Esophagus squamous epithelium (tissue), 5 donors: ENCODE measurements at places on chromosomes 7 and 10.

DNA sequence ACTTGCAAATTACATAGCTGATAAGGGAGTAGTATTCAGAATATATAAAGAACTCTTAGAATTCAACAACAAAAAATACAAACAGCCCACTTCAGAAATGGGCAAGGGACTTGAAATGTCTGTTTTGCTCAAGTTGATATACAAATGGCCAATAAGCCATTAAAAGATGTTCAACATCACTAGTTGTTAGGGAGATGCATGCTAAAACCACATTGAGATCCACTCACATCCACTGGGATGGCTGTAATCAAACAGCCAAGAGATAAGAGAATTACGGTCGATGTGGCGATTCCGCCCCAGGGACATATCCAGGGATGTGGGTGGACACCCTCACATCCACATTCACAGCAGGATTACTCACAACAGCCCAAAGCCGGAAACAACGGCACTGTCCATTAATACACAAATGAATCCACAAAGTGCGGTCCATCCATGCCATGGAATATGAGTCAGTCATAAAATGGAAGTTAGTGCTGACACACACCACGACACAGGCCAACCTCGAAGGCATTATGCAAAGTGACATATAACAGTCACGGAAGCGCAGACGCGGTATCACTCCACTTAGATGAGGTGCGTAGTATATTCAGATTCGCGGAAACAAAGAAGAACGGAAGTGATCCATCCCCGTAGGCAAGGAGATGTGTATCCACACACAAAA, 227.8 kb downstream of the DNAJB6 start:
- no peak for DNase-seq

GRCh38 chr10:113754125-113754524, 2.6 kb downstream of the PLEKHS1 start:
- no peak for DNase-seq

DNA sequence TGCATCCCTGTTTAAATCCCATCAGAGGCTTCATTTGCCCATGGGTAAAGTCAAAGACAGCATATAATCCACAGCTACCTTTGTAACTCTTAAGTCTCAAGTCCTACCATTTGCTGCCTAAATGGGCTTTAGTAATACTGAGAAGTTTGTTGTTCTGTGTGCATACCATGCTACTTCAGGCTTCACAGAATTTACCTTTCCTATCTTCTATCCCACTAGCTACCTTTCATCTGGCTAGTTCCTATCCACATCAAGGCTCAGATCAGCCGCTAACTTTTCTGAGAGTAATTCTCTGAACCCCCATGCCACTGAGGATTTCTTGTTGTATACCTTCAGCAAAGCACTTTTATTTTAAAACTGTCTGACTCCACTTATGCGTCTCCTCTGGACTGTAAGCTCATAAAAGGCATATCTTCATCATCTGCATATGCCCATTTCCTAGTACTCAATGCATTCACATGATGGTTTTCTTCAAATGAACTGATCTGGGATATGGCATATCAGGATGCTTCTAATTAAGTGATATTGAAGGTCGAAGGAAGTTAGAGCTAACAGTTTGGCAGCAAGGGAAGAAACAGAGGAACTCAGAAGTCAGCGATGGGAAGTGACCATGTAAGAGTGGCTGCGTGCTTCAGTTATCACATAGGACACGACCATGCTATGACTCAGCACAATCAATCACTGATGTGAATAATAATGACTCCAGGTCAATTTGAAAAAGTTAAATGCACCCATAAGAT, 283.9 kb upstream of the DKK1 start:
- DNase-seq, result no peak

- no peak for DNase-seq
Measured at GRCh38 chr7:27897441-27897847, 157.5 kb downstream of the TAX1BP1 start.

DNA sequence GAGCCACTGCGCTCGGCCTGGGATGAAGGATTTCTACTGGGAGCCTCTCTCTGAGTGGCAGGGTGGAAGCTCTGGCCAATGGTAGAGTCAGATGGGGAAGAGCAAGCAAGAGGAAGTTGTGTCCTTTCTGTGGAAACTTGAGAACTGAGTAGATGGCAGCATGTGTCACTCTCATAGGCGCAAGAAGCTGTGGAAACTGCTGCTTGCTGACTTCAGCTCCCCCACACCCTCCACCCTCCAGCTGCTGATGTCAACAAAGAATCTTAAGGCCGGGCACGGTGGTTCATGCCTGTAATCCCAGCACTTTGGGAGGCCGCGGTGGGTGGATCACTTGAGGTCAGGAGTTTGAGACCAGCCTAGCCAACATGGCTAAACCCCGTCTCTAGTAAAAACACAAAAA, 39.8 kb upstream of the SRGN start:
- no peak for DNase-seq

DNA sequence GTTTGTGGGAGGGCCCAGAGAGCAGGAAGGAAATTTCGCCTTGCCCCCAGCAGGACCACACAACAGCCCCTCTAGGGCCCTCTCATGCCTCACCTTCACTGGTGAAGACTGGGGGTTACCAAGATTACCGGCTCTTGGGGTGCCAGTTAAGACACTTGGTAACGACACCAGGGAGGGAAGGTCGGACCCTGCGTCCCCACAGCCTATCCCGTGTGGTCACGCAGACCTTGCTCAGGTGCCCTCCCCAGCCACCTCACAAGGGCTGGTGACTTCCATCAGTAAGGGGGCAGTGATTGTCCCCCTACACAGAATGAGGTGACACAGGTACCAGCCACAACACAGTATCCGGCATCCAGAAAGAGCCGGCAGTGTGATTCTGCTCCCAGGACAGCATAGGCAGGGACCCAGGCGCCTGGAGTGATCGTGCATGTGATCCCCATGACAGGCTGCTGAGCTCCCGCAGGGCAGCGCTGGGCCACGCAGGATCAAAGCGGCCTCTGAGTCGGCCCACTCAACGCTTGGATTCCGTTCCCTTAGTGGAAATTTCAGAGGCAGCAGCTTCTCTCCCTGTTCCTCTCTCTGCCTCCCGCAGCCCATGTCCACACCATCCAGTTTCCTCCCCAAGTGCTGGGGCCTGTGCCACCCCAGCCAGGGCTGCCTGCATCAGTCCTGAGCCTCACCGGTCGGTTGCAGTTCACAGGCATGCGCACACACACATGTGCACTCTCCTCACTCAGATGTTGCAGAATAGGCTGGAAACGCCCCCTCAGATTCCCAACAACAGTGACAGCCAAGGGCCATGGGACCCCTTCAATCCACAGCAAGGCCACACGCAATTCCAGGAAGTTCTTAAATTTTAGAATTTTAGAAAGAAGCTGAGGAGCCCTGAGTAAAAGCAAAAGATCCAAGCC, 35.8 kb downstream of the CAMK2B start:
- DNase-seq, result no peak

DNA sequence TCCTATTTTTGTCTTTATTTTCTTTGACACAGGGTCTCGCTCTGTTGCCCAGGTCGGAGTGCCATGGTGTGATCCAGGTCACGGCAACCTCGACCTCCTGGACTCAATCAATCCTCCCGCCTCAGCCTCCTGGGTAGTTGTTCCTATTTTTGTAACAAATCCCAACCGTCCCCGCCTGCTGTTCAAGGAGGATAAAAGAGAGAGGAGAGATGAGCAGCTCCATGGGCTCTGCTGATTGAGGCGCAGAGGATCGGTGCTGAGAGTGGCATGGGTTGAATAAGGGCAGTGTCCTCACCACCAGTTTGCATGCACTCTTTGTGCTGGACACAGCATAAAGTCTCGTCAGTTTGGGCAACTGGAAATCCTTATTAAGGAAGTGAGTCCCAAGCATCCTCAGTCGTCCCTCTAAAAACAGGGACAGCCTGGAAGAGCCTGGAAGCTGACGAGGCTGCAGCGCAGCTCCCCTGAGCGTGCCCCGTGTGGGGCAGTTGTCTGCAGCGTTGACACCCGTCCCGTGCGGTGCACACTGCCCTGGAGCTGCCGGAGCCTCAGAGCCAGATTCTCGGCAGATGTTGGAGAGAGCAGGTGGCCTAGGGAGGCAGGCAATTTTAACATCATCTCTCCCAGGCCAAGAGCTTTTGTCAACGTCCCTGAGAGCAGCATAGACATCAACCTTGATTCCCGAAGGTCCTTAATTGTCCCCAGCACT, 404.2 kb upstream of the RNF32 start:
- no peak for DNase-seq

GRCh38 chr7:133550145-133550544, 297.3 kb downstream of the EXOC4 start:
- no peak for DNase-seq

- DNase-seq, result no peak
Measured at GRCh38 chr10:20535897-20536881, 360.9 kb downstream of the NEBL start.

DNA sequence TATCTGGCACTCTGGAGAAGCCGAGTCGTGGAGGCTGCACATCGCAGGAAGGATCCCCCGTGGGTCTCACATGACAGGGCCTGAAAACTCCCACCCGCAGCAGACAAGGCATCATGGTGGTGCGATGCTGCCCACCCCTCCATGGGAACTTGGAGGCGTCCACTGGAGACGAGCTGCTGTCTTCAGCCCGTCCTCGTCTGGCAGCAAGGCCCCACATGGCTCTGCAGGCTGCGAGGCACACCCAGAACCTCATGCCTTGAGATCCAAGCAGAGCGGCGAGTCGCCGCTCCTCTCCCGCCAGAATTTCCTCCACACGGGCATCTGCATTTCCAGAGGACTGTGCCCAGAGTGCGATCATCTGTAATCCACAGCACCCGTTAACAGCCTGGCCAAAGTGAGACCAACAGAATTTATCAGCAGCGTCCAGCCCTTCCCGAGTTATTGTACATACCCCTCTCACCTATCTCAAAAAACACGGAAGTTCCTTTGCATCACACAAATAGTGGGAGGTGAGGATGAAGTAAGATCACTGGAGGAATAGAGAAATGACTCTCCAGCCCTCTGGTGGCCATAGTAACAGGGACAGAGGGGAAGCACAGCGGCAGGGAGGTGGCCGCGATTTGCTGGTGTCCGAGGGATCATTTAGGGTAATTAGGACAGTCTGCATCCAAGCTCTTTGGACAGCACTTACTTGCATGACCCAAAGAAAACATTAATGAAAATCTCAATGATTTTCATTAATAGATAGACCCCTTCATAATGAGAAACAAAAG, 292.4 kb downstream of the USP6NL start:
- no peak for DNase-seq

DNA sequence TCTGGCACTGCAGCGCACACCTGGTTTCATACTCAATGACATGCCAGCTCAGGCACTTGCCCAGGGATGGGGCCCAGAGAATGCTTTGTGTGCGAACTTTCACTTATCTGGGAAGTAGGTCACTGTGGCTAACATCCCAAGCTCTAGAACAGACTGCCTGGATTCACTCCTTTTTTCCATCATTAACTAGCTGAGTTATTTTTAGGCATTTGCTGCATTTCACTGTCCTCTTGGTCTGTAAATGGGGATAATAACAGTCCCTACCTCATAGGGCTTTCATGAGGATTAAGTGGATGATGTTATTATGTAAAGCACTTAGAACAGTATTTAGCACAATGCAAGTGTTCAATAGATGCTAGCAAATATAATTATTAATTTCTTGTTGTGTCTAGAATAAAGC, 98.7 kb upstream of the DOCK1 start:
- no peak for DNase-seq
